GM19239 (cell line): ENCODE measurements at places on chromosomes 7 and 10.

GRCh38 chr7:95592570-95592969, 3.7 kb downstream of the PDK4 start:
- DNase-seq, result no peak

- no peak for DNase-seq
Observed at GRCh38 chr10:18145652-18146051, 5.4 kb downstream of the CACNB2 start.

GRCh38 chr7:143331179-143331801, 15.4 kb downstream of the CLCN1 start:
- no peak for DNase-seq

DNA sequence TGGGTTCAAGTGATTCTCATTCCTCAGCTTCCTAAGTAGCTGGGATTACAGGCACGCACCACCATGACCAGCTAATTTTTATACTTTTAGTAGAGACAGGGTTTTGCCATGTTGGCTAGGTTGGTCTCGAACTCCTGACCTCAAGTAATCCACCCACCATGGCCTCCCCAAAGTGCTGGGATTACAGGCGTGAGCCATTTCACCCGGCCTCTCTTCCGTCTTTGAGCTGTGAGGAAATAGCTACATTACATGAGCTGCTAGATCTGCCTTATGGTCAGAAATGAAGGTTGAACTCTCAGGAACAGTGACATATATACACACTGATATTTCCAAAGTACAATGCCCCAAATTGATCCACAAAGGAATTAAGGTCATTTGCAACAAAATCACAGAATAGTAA, 2.4 kb downstream of the BLVRA start:
- DNase-seq, result no peak

DNA sequence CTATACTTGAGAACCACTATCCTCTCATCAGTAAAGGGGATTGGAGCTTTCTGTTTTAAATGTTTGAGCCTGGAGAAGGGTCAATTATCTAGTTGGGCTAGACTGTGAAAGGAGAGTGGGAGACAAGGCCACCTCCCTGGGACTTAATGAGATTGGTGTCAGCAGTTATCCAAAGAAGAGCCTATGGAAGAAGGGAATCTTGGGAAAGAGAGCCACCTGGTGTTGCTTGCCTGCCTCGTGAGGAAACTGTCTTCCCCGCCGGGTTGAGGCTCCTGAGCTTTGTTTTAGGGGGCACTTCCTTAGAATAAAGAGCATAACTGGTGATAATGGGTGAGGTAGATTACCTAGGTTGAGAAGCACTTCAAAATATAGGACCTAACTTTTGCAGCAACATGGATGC, 32.0 kb upstream of the ABCB4 start:
- no peak for DNase-seq

DNA sequence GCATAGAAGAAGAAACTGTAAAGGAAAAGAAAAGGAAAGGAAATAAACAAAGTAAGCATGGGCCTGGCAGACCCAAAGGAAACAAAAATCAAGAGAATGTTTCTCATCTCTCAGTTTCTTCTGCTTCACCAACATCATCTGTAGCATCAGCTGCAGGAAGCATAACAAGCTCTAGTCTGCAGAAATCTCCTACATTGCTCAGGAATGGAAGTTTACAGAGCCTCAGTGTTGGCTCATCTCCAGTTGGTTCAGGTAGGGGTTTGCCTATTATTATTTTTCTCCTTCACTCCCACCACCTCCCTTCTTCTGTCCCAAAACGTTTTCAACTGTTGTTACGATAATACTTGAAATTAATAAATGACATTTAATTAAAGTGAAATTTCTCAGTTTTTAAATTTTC, 139.6 kb downstream of the MLLT10 start:
- no peak for DNase-seq

- no peak for DNase-seq
Observed at GRCh38 chr7:39824456-39825200, 125.4 kb upstream of the CDK13 start.

DNA sequence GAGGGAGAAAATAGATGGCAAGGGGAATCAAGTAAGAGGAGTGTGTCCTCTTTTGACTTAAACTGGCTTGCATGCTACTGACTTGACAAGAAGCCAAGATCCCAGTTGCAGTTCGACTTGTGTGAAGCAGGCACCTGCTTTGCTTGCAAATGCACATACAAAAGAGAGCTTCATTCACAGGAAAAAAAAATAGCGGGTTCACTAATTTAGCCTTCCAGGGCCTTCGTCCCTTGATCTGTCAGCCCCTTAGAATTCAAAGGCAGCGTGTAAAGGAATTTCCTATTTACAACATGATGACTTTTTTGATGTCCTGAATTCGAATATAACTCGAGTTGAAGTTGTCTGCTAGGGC, 192.1 kb downstream of the CELF2 start:
- no peak for DNase-seq

DNA sequence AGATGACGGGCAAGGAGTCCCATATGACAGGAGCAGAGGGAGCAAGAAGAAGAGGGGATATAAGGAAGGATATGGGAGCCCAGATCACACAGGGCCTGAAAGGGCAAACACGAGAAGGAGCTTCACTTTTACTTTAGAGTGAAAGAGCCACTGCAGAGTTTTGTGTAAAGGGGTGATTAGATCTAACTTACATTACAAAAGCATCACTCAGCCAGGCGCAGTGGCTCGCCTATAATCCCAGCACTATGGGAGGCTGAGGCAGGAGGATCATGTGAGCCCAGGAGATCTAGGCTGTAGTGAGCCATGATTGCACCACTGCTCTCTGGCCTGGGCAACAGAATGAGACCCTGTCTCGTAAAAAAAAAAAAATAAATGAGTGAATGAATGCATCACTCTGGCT, 91.1 kb downstream of the MPP7 start:
- DNase-seq, result no peak

DNA sequence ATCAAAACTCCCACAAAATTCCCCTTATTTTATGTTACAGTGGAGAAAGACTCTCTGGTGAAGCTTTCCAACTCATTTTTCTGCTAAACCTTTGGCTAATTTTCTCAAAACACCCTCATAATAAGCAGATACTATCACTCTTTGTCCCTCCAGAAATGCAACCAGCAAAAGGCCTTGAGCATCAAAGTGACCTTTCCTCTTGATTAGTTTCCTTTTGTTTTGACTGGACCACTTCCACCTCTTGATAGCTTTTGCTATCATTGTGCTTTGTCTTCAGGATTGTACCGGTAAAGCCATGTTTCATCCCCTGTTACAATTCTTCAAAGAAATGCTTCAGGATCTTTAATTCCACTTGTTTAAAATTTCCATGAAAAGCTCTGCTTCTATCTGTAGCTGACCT, 115.1 kb upstream of the SLC13A1 start:
- DNase-seq, result no peak

DNA sequence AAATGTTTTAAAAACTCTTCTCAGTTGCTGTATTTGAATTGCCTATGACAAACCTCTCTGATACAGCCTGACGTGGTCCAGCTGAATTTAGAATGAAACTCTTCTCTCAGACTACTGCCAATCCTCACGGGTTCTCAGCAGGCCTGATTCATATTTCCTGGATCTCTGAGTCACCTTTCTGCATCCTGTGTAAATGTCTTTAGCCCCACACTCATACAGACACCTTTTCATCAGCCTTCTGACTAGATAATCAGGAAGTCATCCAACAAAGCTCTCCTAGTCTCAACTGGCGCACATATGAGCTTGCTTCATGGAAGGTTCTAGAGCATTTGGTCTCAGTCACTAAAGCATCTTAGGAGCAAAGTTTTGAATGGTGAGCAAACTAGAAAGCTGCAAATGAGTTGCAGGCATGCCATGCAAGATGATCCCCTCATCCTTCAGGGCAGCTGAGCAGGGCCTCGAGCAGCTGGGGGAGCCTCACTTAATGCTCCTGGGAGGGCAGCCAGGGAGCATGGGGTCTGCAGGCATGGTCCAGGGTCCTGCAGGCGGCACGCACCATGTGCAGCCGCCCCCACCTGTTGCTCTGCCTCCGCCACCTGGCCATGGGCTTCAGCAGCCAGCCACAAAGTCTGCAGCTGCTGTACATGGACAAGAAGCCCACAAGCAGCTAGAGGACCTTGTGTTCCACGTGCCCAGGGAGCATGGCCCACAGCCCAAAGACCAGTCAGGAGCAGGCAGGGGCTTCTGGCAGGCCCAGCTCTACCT, 182.8 kb downstream of the ARHGAP12 start:
- DNase-seq, result no peak

DNA sequence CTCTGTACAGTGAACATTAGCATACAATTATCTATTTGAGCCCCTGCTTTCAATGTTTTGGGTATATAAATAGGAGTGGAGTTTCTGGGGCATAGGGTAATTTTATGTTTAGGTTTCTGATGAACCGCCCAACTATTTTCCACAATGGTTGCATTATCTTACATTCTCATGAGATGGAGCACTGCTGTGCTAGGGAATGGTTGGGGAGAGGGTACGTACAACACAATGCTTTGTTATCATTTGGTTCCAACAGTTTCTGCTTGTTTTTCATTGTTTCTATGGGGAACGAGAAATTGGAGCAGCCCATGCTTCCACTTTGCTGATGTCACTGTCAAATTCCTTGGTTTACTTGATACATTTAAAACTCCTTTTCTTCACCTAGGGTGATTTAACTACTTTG, 1115.3 kb downstream of the REEP3 start:
- DNase-seq, result no peak

- DNase-seq, result no peak
Observed at GRCh38 chr7:30309842-30310435, 25.5 kb downstream of the ZNRF2 start.

DNA sequence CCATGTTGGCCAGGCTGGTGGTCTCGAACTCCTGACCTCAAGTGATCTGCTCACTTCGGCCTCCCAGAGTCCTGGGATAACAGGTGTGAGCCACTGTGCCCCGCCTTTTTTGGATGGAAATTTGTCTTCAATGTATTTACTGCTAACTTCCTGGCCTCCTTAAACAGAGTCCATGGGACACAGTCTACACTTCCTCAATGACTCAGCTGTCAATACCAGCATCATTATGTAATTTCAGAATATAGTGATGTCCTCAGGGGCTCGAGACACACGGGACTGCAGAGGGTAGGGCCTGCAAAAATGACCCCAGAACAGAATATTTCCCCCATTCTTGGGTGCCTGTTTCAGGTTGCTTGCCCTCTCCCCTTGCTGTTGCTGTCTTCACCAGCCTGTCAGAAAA, 31.1 kb downstream of the CAMK2G start:
- no peak for DNase-seq

- DNase-seq, result no peak
Observed at GRCh38 chr10:13241613-13242012, 7.4 kb upstream of the UCMA start.
